ENCODE measurements at places on chromosomes 6 and 20.
A peak's percentile ranks its signal among the peaks of the same experiment; 100 is the strongest.

- DNase-seq = no peak
Measured at GRCh38 chr6:159714404-159714803, 12.9 kb upstream of the WTAP start.

GRCh38 chr6:128350416-128351254, 169.8 kb downstream of the PTPRK start:
- DNase-seq = no peak

DNA sequence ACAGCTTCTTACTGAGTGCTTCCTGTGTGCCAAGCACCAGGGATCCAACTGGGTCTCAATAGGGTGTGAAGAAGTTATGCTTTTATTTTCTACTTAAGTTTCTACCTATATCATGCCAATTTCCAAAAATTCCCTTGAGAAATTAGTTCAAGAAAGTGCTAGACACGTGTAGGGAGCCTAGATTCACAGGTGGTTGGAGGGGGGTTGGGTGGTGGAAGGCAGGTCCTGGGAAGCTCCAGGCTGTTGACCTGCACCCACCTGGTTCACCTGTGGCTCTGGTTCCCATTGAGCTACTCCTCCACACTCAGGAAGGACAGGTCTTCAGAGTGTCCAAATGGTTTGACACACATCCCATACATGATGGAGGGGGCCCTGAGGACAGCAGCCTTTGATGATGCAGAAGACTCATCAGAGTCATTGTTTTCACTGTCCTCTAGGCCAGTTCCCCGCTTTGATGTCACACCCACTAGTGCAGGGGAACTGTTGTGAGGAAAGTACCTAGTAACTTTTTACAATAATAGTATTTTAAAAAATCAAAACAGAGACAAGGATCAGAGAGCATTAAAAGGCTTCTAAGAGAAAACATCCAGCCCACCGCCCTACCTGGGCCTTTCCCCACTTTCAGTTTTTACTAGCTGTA, 39.8 kb upstream of the MYL9 start:
- no peak for DNase-seq

DNA sequence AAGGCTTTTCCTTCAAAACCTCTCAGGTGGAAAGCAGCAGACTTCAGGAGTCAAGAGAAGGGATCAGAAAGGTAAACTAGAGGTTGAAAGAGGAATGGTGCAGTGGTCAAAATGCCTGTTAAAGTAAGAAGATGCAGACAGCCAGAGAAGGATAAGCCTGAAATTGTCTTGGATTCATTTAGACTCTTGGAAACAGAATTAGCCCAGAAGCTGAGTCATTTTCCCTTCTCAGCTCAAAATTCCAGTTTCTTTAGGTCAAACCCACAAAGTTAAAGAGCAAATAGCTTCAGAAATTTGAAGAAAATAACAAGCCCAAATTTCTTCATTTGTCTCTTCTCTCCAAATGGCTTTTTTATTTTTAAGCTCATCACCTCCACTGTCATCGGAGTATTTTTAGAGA, 73.9 kb downstream of the DHX35 start:
- DNase-seq = no peak

GRCh38 chr6:134446896-134447295, 129.0 kb upstream of the SGK1 start:
- no peak for DNase-seq

- no peak for DNase-seq
Measured at GRCh38 chr6:72035486-72035885, 149.1 kb downstream of the RIMS1 start.

DNA sequence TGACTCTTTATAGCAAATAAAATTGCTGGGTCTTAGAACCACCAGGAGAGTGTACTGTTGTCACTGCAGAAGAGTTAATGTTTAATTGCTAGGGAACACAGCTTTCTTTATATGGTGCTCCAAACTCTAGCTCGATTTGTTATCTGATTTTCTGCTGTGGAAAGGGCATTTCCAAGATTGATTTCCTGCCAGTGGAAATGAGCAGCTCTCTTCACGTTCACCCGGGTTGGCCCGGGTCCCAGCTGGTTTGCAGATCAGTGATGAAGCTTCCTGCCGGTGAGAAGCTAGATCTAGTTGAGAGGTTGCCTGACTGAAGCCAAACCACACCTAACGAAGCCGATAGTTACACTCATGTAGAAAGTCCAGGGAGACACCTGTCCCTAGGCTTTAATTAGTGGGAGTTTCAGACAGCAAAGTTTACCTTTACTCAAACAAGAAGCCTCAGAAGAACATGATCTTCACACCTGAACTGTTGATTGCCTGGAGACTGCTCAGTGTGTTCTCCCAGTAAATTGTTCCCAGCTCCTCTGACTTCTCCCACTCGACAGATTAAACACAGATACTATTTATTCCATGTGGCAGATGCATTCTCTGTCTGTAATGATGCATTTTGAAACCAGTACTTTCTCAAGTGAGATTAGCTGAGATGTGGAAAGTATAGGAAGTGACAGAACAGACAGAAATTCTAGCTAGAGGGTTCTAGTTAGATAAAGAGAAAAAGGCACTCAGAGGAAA, 27.8 kb downstream of the PAQR8 start:
- DNase-seq = no peak

DNA sequence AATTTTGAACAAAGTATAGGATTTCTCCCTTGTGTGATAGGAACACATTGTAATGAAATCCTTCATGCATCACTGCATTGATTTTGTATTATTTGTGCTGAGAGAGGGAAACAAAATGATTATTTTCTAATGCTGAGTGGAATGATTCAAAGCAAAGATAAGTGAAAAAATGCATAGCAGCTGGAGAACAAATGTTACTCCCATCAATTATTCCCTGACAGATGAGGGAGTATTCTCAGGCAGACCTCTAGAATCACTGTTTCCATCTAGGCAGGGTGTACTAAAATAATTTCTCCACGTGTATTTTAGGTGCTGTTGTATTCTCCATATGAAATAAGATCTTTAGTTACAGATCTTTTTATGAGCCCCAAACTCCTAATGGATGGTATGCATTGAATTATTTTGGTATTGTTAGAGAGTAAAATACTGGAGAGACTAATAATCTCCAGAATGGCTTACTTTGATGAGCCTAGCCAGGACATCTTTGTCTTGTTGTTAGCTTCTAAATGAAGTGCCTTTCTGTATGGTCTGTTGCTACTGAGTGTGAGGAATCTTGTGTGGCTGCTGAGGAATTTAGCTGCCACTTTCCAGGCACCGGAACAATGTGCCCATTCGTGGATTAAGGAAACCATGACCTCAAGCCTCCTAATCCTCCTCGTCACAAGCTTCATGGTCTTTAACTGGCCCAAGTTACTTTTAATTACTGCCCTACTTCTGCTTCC, 39.6 kb downstream of the RNF217 start:
- no peak for DNase-seq

- no peak for DNase-seq
Measured at GRCh38 chr6:53691252-53691651, 25.7 kb upstream of the KLHL31 start.

DNA sequence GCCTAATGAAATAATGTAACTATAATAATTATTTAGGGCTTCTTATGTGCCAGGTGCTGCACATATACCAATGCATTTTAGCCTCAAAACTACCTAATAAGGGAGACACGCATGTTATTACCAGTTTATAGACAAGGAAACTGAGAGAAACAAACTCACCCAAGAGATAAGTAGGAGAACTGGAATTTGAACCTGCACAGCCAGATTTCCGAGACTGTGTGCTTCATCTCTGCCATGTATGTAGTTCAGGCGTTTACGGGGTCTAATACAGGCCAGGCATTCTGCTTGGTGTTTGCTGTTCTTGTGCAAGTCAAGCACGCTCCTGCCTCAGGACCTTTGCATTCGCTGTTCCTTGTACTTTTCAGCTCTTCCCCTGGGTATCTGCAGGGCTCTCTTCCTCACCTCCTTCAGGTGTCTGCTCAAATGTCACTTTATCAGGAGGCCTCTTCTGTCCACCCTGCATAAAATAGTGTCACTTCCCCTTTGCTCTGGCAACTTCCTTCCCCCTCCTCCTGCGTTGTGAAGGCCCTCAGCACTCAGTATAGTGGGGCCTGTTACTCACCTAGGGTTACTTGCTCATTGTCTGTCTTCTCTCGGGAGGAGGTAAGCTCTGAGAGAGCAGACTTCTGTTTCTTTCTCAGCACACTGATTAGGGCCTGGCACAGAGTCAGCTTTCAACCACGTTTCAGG, 6.1 kb upstream of the NSFL1C start:
- no peak for DNase-seq

DNA sequence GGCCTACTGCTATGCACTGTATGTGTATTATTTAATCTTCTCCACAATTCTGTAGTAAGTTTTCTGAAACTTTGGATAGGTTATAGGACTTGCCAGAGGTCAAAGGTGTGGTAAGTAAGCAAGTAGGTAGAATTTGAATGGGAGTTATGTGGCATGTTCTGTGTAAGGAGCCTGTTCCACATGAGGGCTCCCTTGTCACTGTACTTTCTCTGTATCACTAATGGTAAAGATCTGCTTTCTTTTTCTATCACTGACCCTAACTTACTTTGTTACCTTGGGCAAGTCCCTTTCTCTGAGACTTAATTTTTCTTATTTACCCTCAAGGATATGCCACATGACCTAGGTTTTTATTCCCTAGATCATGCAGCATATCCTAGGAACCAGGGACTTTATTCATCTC, 50.3 kb downstream of the EIF2S2 start:
- DNase-seq = no peak

DNA sequence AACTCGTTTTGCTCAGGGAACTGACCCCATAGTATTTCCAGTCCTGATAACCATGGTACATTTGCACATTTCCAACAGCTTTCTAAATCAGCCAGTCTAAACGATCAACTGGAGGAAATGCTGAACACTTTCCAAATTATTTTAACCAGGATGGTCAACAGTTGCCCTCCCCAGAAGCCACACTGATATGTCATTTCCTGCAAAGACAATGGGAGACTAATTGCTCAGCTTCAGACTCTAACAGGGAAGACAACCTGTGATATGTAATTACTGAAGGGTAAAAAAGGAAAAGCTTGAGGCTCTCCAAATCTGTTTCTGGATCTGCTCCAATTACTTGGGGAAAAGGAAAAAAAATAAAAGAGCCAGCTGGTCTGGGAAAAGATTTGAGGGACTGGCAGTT, 88.8 kb downstream of the FYN start:
- no peak for DNase-seq

DNA sequence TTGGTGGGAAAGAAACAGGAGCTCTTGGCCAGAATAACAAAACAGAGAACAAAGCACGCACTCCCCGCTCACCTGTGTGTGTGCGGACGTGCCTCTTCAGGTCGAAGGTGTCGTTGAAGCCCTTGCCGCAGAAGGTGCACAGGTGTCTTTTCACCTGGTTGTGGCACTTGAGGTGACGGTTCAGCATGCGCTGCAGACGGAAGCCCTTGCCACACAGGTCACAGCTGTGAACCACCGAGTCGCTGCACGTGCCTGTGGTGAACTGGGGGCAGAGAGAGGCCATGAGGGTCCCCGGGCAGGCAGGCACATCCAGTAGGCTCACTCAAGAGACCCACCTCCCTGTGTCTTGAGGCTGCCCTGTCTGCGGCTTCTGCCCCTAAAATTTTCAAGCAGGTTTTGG, 16.3 kb downstream of the OVOL2 start:
- DNase-seq = no peak

GRCh38 chr6:137878029-137878428, 11.0 kb downstream of the TNFAIP3 start:
- no peak for DNase-seq

GRCh38 chr6:44224029-44224964, 902 bp downstream of the SLC29A1 start:
- peak; percentile 72 for DNase-seq

- DNase-seq = no peak
Measured at GRCh38 chr6:18509871-18510643, 122.9 kb downstream of the RNF144B start.

DNA sequence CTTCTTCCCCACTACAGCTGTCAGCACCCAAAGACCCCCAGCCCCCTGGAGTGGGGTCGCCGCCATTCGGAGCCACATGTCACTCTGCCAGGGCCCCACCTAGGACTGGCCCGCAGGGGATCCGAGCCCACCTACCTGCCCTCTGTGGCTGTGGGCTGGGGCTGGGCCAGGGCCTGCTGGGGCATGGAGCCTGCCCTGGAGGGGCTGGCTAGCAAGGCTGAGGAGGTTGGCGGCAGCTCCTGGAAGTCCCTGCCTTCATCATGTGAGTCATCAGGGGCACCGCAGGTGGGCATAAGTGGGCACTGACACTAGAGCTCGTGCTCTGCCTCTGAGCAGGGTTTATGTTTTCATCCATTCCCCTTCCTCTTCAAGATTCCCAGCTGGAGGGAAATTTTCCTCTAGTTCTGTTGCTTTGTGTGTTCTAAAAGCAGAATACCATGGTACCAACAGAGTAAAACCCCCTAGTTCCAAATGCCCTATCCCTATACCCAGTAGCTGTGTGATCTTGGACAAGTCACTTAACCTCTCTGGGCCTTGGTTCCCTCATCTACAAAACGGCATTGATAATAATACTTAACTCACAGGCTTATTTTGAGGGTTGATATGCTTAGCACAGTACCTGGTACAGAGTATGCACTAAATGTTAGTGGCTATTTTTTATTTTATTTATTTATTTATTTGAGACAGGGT, 8.7 kb upstream of the FANCE start:
- no peak for DNase-seq

GRCh38 chr6:108872575-108872974, 24.4 kb downstream of the ARMC2 start:
- no peak for DNase-seq

- no peak for DNase-seq
Measured at GRCh38 chr20:62487-62886, 25.0 kb upstream of the DEFB125 start.

DNA sequence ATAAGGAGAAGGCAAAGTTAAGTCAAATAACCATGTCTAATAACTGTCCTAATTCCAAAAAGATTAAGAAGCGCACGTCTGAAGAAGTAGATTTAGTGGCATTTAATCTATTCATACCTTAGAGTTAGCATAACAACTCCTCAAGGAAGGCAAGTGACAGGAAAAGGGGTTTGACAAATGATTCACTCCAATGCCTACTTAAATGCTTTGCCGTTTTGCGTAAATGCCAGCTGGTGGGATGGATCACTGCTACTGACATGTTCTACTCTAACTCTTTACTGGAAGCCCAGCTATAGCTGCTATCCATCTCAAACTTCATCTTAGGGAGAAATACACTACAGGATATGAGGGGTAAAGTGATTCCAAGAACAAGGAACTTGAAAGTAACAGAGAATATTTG, 347.3 kb upstream of the RUNX2 start:
- no peak for DNase-seq

- peak; percentile 54 for DNase-seq
Measured at GRCh38 chr6:57021086-57021720, 25.3 kb upstream of the KIAA1586 start.

- DNase-seq = no peak
Measured at GRCh38 chr6:106574741-106575458, 54.4 kb downstream of the RTN4IP1 start.

DNA sequence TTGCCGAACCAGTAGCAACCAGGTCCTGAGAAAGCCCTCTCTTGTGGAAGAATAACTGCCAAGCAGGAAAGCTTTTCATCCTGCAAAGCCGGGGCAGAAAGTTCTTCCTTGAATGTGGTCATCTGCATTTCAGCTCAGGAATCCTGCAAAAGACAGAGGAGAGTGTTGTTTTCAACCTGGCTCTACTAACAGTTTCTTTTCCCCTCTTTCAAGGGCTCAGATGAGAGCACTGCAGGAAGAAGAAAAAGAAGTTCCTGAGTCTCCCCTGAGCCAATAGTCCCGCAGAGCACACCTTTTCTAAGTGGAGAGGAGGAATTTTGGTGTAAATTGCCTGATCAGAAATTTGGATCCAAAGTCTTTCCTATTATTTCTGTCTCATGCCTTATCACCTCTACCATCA, 10.7 kb downstream of the HLA-DRB1 start:
- DNase-seq = no peak

GRCh38 chr6:49676671-49677281, 36.6 kb downstream of the CRISP2 start:
- no peak for DNase-seq

GRCh38 chr6:98695091-98695801, 139.1 kb upstream of the POU3F2 start:
- DNase-seq = no peak
